ENCODE measurements at places on chromosomes 3 and 15.

DNA sequence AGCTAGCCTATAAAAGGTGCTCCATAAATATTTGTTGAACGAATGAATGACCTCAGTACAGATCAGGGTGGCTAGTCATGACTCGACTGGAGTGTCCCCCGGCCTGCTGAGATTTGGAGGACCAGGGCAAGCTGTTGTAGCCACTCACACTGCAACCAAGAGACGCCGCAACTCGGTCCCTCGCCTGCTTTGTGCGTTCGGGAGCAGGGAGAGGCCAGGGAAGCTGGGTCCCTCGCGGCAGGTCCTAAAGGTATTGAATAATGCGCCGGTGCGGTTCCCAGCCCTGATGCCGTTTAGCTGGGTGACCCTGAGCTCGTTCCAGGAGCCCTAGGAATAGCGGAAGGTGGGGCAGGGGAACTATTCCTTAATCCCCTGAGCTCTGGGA lies 1.8 kb downstream of the IGDCC4 start:
- no peak for DNase-seq

DNA sequence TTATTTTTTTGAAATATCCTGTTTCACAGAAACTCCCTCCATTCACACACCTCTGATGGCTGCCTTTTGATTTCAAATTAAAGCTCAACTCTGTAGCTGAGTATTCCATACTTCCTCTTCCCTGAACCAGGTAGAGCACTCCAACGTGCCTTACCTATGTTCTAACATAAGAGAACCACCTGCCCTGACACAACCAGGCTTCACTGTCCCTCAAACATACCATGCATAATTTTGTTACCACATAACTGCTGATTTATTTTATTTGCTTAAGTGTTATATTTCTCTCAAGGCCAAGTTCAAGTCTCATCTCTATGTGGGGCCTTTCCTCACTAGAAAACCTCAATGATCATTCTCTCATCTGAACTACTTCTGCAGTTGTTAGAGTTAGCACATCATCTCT lies 209.7 kb downstream of the P3H2 start:
- no peak for DNase-seq

- DNase-seq, result no peak
Observed at GRCh38 chr3:65761446-65762234, 277.1 kb downstream of the MAGI1 start.

DNA sequence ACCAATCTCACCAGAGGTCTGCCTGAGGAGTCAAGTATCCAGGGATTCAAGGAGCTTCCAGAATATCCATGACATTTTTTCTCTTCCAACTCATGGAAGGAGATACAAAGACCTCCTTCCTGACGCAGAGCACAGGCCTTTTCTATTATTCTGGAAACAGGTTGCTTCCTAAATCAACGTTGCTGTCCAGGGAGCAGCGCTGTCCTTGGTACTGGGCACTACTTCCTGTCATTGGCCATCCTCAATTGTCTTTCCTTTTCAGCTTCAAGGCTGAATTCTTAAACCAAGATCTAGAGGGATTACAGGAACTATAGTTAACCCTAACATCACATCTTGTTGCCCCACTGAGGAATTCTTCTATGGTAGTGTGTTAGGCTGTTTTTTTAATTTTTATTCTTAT lies 50.4 kb upstream of the TBC1D21 start:
- DNase-seq, result no peak

GRCh38 chr3:165805946-165806561 lies 31.2 kb downstream of the BCHE start:
- DNase-seq, result no peak

DNA sequence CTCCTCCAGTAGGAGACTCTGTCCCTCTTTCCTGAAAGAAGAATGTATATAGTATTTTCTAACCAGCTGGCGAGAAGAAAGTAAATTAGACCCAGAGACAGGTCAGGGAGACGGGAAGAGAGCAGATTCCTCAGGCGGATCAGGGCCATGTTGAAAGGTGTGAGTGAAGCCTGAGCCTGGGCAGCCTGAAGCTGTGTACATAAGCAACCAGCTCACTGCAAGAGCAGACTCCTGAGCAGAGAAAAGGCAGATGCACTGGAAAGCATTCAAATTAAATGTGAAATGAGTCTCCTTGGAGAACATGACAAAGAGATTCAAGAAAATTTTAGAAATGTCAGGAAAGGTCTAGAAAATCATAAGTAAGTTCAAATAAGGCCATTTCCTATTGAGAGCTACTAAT lies 165.8 kb downstream of the GOLIM4 start:
- no peak for DNase-seq

DNA sequence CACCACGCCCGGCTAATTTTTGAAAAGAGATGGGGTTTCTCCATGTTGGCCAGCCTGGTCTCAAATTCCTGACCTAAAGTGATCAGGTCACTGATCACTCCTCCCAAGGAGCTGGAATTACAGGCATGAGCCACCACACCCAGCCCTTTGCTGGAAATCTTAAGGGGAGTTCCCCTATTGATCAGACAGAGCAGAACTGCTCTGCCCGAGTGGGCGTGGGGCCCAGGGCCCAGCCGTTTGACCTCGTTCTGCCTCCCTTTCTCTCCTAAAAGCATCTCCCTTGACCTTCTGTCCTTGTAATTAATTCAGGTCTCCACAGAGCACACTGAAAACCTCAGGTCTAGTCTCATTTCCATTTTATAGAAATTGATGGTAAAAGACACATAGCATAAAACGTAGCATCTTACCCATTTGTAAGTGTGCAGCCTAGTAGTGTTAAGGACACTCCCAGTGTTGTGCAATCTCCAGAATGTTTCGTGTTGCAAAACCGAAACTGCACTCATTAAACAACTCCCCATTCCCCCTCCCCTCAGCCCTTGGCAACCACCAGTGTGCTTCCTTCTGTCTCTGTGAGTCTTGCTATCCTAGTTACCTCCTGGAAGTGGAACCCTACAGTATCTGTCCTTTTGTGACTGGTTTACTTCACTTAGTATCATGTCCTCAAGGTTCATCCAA lies 89.3 kb downstream of the SLCO3A1 start:
- DNase-seq, result peak; percentile 10

DNA sequence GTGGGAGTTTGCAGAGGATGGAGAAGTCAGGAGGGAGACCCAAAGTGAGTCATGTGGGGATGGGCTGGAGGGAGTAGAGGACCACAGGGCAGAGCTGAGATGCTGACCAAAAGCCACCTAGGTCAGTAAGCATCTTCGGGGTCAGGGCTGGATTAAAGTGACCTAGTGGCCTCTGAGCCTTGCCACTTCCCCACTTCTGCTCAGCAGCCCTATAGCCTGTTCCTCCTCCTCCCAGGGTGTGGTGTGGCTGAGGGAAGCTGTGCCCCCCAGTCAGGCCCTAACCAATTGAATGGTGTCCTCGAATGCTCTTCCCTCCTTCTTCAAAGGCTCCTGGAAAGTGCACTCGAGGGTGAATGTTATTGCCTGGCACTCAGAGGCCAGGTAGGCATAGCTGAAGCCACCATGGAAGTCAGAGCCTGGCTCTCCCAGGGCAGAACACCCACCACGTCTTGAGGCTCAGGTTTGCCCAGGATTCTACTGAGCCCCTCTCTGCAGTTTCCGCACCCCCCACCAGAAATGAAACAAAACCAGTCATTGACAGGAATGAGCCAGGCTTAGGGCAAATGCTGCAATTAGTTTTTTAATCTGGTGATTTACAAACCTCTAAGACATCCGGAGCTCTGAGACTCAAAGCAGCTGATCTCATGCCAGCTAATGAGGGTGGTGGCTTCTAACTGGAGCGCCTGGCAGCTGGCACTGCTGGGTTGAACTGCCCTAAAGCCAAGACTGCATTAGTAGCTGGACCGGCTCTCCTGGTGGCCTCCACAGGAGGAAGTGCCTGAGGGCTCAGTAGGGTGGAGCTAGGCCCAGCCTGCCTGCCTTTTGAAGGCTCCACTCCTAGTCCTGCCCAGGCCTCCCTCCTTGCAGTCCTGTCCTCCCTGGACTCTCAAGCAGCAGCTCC lies 26.0 kb upstream of the VIPR1 start:
- DNase-seq, result no peak
